RPMI7951 (cell line): ENCODE measurements at places on chromosomes 1 and 21. TPM values are rescaled to one million over a fixed set of nuclear protein-coding genes. Genes with fewer than 3 reads are reported as not detected.

- no peak for DNase-seq
These were observed 9.7 kb upstream of the LYST start for GRCh38 chr1:235876402-235876841.

Gene LIX1L
- 29.7 and 31.3 TPM in 2 replicates for total RNA-seq

GRCh38 chr1:100277866-100278265 lies 11.8 kb downstream of the RTCA start:
- peak; percentile 11 for DNase-seq

Gene DISP1
- total RNA-seq = 4.1 and 4.2 TPM in 2 replicates

Gene GBP2
- 28.6 and 37.1 TPM in 2 replicates for total RNA-seq

Gene PCBP3
- total RNA-seq = 4.0 and 8.4 TPM in 2 replicates

- no peak for DNase-seq
These were observed 5.8 kb upstream of the ETV3L start for GRCh38 chr1:157105298-157105987.

Gene PDC
- total RNA-seq = not detected in 2 replicates

DNA sequence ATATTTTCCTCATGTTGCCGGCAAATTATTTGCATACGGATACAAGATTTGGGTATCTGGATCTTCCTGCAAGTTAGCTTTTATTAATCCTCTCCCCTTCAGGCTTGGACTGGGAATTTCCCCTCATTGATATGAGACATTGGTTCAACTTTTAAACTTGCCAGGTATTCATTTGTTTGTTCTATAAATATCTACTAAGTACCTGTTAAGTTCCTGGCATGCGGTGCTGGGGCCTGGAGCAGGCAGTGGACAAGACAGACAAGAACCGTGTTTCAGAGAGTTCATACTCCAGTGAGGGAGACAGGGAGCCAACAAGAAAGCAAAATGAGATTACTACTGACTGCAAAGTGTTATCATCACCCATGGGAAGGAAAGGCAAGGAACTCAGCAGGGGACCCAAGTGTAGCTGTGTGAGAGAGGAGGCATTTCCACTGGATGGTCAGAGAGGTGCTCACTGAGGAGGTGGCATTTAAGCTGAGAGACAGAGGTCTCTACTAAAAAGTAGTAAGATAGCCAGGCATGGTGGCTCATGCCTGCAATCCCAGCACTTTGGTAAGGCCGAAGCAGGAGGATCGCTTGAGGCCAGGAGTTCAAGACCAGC lies 39.1 kb upstream of the FHAD1 start:
- DNase-seq = no peak

GRCh38 chr1:173191011-173191705 lies 16.0 kb downstream of the TNFSF4 start:
- DNase-seq = peak; percentile 30

DNA sequence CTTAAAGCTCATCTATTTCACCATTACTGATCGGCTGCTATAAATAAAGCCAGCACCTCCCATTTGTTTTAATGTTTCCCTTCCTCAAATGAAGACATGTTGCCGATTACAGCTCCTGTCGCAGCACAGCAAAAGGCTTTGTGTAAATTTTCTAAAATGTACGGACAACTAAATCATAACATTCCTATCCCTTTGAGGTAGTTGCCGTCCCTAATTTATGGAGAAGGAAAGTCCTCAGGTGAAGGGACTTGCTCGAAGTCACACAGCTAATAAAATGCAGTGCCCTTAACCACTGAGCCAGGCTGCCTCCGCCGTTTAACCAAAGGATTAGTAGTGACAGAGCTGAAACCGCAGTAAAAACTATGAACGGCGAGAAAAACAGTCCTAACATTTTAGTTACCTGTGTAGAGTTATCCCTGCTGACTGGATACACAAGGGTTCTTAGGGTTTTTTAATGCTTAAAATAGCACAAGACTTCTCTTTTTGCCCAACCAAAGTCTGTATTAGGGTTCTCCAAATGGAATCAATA lies 871 bp downstream of the PINK1 start:
- no peak for DNase-seq

- peak; percentile 60 for DNase-seq
These were observed 14.1 kb downstream of the TTC3 start for GRCh38 chr21:37087188-37087587.

Gene SLC30A10
- 0.12 and 0.68 TPM in 2 replicates for total RNA-seq

DNA sequence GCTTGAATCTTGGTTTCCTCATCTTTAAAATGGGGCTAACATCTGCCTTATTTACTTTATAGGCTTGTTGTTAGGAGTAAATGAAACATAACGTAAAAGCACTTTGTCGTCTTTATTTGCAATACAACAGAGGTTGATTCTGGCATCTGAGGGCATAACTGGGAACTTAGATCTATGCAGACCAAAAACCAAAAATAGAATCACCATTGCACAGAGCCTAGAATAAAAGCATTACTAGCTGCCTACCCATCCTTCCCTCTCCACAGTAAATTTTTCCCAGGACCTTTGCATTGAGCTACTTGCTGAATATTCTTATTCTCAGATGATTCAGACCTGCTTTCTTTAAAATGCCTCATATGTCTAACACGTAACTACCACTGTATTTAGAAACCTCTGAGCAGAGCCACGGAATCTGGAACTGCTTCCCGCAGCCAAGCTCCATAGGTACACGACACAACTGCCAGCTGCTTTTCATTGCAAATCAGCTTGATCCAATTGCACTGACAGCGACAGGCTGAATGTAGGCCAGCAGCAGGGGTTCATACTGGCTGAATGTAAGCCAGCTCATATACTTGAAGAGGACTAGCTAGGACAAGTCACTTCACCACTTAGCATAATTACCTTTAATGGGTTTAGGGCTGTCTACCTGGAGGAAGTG lies 33.2 kb upstream of the SERBP1 start:
- DNase-seq = no peak

Gene PLA2G4A
- total RNA-seq = 5.6 and 6.7 TPM in 2 replicates

Gene KRTAP13-2
- total RNA-seq = not detected in 2 replicates

Gene IL22RA1
- total RNA-seq = 1.6 and 2.3 TPM in 2 replicates

Gene FCRL1
- 0.10 TPM in 1 of 2 replicates, not detected in the other for total RNA-seq

- no peak for DNase-seq
These were observed 19.7 kb upstream of the RAB4A start for GRCh38 chr1:229251185-229251584.

- no peak for DNase-seq
These were observed 28.1 kb upstream of the ZYG11A start for GRCh38 chr1:52814465-52814864.

Gene BROX
- total RNA-seq = 55.6 and 74.5 TPM in 2 replicates

- no peak for DNase-seq
These were observed 177.0 kb upstream of the TNR start for GRCh38 chr1:175920381-175920780.

DNA sequence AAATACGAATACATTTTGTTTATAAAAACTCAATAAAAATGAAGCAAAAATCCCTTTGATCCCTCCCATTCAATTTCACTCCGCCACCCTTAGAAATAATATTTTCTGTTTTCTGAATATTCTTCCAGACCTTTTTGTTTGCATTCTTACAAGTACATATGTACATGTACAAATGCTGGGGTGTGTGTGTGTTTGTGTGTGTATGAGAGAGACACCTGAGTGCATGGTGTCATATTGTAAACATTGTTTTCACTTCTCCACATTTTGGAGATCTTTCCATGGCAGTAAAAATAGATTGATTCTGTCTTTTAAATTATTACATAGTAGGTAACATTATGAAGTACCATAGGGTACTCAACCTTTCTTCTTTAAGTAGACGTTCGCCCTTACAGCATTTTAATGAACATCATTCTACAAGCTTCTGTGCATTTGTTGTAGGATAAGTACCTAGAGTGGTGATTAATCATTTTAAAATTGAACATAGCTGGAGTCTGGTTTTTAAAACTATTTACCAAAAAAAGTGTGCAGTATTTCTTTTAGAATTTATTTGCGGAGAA lies 1.3 kb upstream of the MPC2 start:
- DNase-seq = no peak

Gene TAS1R1
- total RNA-seq = 0.20 TPM in 1 of 2 replicates, not detected in the other

DNA sequence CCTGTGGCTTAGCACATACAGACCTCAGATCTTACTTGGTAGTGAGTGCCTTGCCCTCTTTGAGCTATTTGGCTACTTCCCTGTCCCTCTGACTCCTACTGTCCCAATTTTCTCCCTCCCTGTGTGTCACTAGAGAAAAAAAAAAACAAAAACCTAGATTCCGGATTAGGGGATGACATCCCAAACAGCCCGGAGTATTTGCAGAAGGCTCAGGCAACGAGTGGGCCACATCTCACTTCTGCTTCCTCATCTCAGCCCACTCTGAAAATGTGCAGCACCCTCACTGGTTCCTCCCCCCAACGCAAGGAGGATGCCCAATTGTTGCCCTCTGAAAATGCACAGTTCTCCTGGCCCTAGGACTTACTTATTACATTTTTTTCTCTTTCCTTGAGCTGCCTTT lies 4.9 kb downstream of the NHLH1 start:
- DNase-seq = no peak

Gene FASLG
- not detected in 2 replicates for total RNA-seq

- peak; percentile 98 for DNase-seq
These were observed 56.8 kb upstream of the ERRFI1 start for GRCh38 chr1:8082945-8083344.

DNA sequence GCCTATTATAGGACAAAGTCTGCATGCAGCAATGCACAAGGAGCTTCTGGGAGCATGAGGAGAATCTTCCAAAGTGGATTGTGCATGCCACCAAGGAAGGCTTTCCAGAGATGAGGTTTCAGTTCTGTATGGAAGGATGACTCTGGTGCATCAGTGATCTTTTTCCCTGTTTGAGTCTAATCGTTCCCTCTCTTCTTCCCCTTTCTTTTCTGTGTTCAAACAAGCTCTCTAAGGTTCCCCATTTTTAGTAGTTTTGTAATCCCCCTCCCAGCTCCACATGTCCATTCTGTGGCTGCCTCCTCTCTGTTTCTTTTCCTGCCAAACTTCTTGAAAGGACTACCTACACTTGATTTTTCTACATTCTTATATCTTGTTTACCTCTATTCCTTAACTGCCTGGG lies 43.3 kb upstream of the USP25 start:
- no peak for DNase-seq

- DNase-seq = no peak
These were observed 165.3 kb upstream of the SYT6 start for GRCh38 chr1:114318961-114319360.

Gene PRR9
- not detected in 2 replicates for total RNA-seq

- DNase-seq = no peak
These were observed 6.1 kb downstream of the AGTRAP start for GRCh38 chr1:11741919-11742558.
